ENCODE measurements at places on chromosomes 1 and 21. TPM values are rescaled to one million over a fixed set of nuclear protein-coding genes. Genes with fewer than 3 reads are reported as not detected.

Gene ERRFI1
- 81.6 TPM for total RNA-seq

Gene OR14A16
- total RNA-seq: 2.6 TPM

Gene LHX8
- total RNA-seq: 1.7 TPM

GRCh38 chr1:208544794-208545193 is 300.6 kb upstream of the PLXNA2 start:
- DNase-seq: no peak

GRCh38 chr1:169944621-169945020 is 50.9 kb upstream of the SCYL3 start:
- no peak for DNase-seq

- DNase-seq: no peak
Observed at GRCh38 chr1:85900921-85901320, 192.7 kb upstream of the ZNHIT6 start.

DNA sequence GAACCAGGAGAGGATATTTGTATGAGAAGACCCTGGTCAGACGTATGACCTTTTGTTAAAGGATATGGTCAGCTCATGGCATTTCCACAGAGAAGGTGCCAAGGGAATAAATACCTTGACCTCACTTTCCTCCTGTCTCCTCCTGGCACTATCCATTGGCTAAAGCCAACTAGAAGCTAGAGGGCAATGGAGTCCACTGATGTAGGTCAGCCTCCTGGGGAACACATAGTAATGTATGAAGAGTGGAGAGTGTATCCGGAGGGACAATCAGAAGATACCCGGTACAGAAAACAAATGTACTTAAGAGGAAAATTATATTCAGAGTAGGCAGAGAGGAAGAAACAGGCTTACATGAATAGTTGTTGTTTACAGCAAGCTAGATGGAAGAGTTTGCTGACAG is 698 bp upstream of the NTMT2 start:
- DNase-seq: no peak

DNA sequence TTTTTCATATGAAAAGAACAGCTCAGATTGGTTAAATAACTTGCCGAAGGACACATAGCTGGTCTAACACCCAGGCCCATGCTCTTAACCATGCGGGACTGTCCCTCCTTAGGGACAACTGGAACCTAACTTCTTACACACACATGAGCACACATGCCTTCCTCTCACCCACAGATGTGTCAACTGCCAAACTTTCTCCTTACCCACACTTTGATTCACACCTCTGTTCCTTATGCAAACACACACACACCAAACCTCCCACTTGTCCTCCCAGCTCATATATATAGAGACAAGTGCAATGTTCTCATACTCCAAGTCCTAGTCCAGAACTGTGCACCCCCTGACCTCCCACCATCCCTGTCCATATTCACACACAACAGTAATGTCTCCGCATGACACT is 4.3 kb downstream of the RAB25 start:
- DNase-seq: no peak

Gene GREM2
- 4.8 TPM for total RNA-seq

DNA sequence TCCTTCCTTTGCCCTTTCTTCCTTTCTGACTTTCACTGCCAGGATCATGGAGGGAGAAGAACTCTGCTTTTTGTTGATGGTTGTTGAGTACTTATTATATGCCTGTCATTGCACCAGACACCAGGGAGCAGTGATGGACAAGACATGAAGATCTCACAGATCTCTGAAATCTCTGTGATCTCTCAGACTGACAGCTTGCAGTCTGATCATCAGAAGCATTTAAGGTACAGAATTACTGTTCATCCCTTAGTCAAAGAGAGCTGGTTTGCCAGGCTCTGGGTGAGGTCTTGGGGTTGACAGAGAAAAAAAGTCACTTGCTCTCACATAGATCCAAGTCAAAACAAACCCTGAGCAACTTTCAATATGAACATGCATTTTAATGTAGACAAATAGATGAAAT is 299.5 kb upstream of the FMN2 start:
- no peak for DNase-seq

DNA sequence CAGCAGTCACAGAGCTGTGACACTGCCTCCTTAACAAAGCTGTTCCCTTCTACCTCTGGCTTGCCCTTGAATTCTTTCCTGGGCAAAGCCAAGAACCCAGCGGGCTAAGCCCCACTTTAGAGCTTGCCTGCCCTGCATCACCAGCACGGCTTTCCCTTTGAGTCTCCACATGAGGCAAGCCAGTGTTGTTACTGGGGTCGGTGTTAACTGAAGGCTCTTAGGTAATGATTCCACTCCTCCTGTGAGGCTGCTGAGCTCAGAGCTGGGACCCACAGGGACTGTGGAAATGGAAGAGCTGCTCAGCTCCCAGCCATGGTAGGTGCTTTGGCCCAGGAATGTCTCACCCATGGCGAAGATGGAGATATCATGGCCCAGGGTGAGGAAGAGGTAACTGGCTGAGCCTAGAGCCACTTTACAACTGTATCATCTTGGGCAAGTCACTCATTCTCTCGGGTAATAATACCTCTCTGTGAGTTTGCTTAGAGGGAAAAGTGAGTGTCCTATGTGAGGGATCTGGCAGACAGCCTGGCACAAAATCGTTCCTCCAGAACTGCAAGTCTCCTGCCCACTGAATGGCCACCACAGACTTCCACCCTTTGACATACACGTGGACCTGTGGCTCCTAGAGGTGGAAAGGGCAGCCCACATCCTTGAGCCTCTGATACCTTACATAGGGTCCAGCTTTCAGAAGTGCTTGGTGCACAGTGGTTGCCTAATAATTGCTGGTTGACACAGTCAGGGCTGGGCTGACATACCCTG is 654.1 kb downstream of the PTPRU start:
- no peak for DNase-seq

GRCh38 chr1:154320882-154321608 is at the start of gene AQP10:
Gene AQP10 (plus strand): TSS chr1:154321093. CDS start chr1:154321156, 63 bp downstream.
- DNase-seq: peak; percentile 83

DNA sequence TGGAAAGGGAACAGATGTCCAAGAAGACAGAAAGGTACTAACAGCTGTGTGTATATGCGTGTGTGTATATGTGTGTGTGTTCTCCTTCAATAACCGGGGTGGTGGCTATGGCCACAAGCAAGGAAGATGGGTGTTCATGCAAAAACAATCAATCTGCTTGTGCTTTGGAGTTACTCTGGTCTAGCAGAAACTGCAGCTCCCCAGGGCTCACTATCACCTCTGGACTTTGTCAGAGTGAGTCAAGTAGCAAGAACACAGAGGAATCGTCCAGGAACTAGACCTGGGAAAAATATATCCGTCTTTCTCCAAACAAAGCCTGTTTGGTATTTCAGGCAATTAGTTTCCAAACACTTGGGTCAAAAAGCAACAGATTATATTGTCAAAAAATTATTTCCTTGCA is 68.6 kb downstream of the GNG12 start:
- DNase-seq: no peak

Gene CHODL
- 4.3 TPM for total RNA-seq

Gene TTC24
- total RNA-seq: 3.1 TPM

Gene SPATA21
- total RNA-seq: not detected

DNA sequence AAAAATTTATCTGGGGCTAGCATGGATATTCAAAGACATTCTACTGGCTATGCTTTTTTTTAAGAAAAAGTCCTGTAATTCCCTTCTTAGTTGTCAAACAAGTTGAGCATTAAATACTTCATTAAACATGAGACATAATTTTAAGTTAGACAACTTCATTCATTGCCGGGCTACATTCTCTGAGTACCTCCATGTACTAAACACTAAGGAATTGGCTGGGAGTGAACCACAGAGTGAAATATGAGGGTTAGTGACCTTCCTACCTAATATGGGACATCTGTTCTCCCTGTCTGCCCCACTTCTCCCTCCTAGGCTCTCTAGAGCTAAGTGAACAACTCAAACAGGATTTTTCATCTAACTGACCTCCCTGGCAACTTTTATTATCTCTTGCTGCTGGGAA is 370.4 kb downstream of the VAV3 start:
- DNase-seq: no peak

DNA sequence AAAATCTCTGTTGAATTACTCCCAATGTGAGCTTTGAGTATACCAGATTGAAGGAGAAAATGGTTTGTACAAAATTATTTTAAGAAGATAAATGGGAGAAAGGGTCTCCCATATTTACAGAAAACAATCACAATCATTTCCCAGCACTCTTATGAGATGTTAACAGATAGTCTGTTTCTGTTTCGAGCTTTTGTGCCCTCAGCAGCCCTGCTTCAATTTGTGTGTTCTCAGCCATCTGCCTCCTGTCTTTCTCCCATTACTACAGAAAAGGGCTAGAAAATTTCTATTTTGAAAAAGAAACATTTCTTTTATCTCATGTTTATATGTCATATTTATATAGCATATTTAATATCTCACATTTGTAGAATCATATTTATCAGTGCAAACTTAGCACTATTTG is 498.4 kb downstream of the TTLL7 start:
- no peak for DNase-seq

Gene FCAMR
- 2.2 TPM for total RNA-seq

DNA sequence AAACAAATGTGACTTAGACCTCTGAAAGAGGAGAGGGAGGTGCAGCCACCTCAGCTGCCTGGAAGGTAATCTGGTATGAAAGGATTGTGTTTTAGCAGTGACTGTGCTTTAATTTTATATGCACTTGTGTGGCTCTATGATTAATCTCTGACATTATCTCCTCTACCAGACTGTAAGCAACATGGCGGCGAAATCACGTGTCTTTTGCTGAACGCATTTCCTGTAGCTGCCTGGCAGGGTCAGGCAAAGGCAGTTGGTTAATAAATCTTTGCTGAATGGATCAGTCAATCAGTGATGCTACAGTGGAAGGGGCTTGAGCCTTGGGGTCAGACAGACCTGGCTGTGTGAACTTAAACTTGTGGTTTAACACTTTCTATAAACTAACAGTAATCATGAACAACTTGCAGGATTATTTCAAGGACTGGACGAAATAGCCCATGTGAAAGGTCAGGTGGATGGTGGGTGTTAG is 96.9 kb downstream of the ADSS2 start:
- DNase-seq: no peak

- DNase-seq: no peak
Observed at GRCh38 chr1:68355614-68356013, 94.1 kb downstream of the RPE65 start.

GRCh38 chr1:65011983-65012382 is 45.6 kb upstream of the JAK1 start:
- DNase-seq: no peak

DNA sequence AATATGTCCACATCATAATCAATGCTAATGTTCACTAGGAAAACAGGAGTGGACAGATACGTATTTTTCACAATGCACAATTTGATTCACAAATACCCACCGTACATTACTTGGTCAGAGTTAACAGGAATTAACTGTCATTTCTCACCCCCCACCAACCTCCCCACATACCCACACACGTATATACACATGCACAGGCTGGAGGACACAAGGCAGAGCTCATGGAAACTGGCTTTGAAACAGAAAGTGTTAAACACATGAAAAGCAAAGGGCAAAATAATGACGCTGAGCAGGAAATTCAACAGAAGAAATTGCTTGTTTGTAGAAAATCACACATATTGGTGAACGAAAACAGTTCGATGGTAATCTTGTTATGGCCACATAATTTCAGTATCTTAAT is 188.4 kb upstream of the DMRTA2 start:
- no peak for DNase-seq

DNA sequence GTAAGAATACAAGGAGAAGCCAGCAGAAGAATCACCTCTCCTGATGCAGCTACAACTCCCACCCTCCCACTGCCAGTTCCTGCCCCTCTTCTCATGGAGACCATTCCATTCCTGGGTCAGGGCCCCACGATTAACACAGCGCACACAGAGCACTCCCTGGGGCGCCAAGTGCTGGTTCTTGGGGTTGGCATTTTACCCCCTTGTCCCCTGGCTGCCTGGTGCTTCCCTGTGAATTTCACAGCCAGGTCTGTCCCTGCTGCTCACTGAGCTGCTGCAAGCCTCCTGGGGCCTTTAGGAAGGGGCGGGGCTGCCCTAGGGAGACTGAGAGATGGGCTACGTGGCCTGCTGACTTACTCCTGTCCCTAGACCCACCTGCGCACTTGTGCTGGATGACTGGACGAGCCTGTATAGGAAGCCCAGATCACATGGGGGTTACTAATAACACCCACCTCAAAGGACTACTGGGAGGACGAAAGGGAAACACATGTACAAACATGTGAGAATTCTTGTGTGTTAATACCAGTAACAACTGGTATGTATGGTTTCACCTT is 4.8 kb downstream of the ZNF672 start:
- DNase-seq: no peak

- DNase-seq: no peak
Observed at GRCh38 chr1:46053734-46054133, 78.7 kb downstream of the PIK3R3 start.

Gene LEMD1
- not detected for total RNA-seq

DNA sequence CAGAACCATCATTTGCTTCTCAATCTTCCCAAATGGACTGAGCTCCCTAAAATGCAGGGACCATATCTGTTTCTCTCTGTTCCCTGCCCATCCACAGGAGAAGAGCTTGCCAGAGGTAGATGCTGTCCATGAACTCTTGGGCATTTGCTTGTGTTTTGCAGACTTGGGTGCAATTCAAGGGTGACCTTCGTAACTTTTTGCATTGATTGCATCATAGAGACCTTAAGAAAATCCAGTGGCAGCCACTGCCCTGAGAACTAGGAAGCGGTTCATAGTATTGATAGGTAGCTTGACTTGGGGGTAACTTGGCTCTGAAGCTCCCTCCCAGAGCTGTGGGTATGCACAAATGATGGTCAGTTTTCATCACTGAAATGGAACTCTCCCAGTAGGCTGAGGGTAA is 34.3 kb upstream of the EDEM3 start:
- no peak for DNase-seq

- DNase-seq: no peak
Observed at GRCh38 chr1:77227381-77227780, 8.2 kb upstream of the PIGK start.

- DNase-seq: peak; percentile 84
Observed at GRCh38 chr1:11787251-11787803, 18.4 kb downstream of the MTHFR start.

DNA sequence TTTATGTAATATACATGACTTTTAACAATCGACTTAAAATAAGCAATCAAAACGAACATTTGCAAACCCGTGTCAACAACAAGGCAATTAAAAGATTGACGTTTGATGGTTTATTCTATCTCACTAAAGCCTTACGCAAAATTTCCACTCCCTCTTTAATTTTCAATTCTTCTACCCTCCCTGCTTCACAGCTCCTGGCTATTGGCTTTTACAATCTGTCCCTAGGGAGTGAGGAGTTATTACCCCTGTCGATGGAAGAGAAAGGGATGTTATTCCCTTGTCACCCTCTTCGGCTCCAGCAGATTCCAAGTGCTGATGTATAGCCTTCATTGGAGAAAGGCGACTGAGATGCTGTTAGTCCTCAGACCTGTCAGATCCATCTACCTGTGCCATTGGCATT is 161.3 kb downstream of the ZNF281 start:
- no peak for DNase-seq

DNA sequence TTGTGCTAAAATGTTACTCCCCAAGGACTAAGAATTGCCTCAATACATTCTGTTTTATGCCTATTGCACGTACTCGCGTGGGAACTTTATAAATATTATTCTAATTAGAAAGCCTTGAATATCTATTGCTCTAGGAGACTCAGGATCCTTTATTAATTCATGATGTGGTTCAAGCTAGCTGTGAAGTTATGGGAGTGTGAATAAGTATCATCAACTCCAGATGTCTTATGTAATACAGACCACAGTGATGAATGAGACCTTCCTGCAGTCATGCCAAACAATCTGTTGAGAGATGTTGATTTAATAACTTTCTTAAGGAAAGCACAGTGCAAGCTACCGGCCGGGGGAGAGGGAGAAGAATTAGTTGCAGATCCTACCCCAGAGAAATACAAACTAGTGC is 519.2 kb upstream of the ZP4 start:
- DNase-seq: no peak
